Liver (tissue), 10 donors: ENCODE measurements at places on chromosomes 4 and X. TPM values are rescaled to one million over a fixed set of nuclear protein-coding genes. Genes with fewer than 3 reads are reported as not detected.

DNA sequence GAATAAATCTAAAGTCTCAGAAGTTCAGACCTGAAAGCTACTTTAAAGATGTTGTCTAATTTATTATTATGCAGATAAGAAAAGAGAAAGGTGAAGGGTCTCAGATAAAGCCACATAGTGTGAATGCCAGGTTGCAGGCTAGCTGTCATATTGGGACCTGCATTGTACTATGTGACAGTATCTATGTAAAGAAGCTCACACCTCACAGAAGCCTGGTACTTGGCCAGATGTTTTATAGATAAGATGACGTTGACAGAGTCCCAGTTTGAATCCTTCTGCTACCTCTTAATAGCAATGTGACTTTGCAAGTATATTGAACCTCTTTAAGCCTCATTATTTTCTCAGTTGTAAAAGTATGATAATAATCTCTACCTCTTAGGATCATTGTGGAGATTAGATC lies 227.0 kb downstream of the SPRY1 start:
- no peak overlapping the region for H3K27ac ChIP-seq
- H3K4me1 ChIP-seq: peaks cover 1% of the 10 kb centered on the region
- H3K27me3 ChIP-seq: no peaks in the 10 kb centered on the region
- no peaks in the 10 kb centered on the region for H3K36me3 ChIP-seq
- no peak for DNase-seq

GRCh38 chr4:93646233-93646930 lies 182.2 kb upstream of the ATOH1 start:
- H3K27ac ChIP-seq: no peak overlapping the region
- no peaks in the 10 kb centered on the region for H3K27me3 ChIP-seq
- no peak overlapping the region for H3K4me3 ChIP-seq
- H3K4me1 ChIP-seq: no peaks in the 10 kb centered on the region

DNA sequence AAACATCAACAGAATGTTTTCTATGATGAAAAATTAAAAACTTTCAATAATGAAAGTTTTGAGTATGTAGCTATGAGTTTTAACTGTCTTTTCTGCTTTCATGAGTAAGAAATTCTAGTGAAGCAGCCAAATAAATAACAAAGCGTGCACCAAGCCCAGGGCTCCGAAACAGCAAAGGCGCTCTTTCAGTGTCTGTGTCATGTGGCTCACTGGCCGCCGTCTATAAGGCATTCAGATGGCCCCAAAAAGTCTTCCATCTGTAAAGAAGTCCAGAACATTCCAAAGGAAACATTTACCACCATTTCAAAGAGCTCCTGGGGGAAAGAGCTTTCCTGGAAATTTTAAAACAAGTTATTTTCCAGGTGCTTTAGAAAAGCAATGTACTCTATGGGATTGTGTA lies 139.9 kb downstream of the AFAP1 start:
- no peaks in the 10 kb centered on the region for H3K36me3 ChIP-seq
- no peaks in the 10 kb centered on the region for H3K27me3 ChIP-seq
- no peaks in the 10 kb centered on the region for H3K4me1 ChIP-seq

DNA sequence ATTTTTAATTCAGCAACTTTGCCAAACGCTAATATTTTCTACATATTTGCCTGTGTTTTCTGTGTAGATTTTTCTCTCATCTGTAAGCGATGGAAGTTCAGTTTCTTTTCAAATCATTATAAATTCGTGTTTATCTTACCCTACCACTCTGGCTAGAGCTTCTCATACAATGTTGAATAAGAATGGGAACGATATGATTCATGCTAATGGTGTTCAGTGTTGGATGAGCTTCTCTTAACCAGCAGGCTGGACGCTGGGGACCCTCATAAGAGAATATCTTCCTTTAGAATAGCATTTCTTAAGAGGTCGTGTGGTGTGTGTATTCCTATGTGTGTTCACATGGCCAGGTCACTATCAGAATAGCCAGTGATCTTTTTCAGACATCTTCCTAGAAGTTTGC lies 31.0 kb downstream of the NSDHL start:
- peaks cover 5% of the 10 kb centered on the region for H3K36me3 ChIP-seq
- DNase-seq: no peak
- no peaks in the 10 kb centered on the region for H3K27me3 ChIP-seq
- H3K27ac ChIP-seq: no peak overlapping the region

DNA sequence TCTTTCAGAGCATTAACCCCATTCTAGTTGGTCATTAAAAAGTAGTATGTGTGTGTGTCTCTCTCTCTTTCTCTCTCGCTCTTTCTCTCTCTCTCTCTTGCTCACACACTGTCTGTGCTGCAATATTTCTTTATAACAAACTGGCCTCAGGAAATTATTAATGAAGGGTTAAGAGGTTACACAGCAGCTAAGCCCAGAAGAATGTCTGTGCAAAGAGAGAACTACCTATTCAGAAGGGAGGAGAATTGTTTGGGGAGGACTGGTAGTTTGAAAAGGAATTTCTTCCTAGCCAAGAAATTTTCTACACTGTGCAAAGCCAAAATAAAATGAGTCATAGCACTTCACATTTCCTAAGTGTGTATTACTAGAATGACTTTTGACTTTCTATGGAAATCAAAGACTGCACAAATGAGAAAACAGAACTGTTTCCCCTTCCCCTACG lies 22.2 kb downstream of the PDGFC start:
- H3K36me3 ChIP-seq: no peaks in the 10 kb centered on the region
- peaks cover 29% of the 10 kb centered on the region for H3K4me1 ChIP-seq
- H3K27me3 ChIP-seq: no peaks in the 10 kb centered on the region
- H3K4me3 ChIP-seq: no peak overlapping the region

- H3K27ac ChIP-seq: no peak overlapping the region
- no peaks in the 10 kb centered on the region for H3K27me3 ChIP-seq
- H3K36me3 ChIP-seq: no peaks in the 10 kb centered on the region
- H3K4me3 ChIP-seq: no peak overlapping the region
Observed at GRCh38 chr4:72709475-72709874, 140.5 kb upstream of the ADAMTS3 start.

The RWDD4 gene
- 17.9 TPM for polyA plus RNA-seq

The PLRG1 gene
- polyA plus RNA-seq: 27.2 TPM

The TMEM271 gene
- not detected for polyA plus RNA-seq

The RNF150 gene
- 0.56 TPM for polyA plus RNA-seq
